ENCODE measurements at places on chromosomes 12 and 14. TPM values are rescaled to one million over a fixed set of nuclear protein-coding genes. Genes with fewer than 3 reads are reported as not detected.

DNA sequence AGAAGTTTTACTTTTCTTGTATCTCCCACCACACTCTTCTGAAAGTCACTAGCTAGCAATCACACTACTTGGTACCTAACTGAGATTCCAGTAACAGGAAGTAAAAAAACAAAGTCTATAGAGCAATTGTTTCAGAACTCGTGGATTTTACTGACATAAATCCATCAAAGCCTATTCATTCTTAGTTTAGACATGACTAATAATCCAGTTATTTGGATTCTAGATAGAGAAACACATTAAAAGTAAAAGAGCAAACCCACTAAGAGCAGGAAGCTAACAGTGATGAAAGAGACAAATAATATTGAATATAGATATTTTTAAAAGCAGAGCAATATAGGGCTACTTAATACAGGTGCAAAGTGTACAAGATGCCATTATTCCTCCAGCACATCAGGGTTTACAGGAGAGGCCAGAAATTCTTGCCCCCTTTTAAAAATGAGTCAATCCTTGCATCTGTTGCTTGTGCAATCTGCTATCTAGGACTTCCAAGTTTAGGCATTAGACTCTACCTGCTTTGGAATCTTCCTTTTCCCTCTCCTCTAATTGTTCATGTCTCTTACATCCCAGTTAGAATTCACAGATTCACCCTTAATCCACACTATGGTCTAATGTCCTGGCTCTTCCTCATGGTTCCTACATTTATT, 6.0 kb downstream of the HEATR5A start:
- DNase-seq, result no peak

DNA sequence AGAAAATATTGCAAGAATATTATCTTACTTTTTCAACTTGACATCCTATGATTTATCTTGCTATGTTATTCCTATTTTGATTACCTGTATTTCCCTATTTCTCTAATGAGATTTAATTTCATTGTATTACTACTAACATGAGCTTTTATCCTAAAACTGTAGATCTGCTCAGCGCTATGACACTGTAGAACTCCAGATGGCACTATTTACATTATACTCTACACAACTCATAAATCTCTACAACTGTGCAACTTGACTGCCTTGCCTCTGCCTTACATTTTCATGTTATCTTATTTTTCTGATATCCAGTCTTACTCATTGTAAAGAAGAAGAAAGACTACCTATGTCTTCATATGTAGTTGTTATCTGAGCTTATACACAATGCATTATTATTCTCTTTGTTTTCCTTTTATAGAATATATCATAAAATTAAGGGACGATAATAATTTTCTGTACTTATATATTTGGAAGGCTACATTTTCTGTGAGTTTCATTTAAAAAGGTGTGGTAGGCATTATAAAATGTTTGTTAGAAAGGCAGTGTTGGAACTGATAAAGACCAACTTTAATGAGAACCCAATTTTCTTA, 24.1 kb downstream of the NUP37 start:
- DNase-seq, result no peak

DNA sequence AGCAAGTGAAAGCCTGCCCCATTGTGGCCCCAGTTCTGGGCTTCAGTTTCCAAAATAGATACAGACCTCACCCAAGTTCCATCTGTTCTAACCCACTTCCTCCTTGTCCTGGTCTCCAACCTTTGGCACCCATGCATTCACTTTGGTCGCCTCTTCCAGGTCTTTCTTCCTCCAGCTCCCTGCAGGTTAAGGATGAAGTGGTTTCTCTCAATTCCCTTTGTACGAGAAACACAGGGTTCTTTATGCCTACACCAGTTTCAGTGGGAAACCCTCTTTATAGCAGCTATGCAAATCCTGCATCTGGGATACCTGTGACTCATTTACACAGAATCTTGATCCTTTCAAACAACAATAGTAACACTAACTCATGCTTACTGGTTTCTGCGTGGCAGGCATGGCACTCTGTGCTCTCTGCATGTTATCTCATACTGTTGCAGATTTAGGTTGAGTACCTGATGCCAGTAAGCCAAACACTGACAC, 110.6 kb upstream of the AMIGO2 start:
- no peak for DNase-seq

GRCh38 chr12:52946797-52947547, 1.9 kb upstream of the KRT18 start:
- no peak for DNase-seq

DNA sequence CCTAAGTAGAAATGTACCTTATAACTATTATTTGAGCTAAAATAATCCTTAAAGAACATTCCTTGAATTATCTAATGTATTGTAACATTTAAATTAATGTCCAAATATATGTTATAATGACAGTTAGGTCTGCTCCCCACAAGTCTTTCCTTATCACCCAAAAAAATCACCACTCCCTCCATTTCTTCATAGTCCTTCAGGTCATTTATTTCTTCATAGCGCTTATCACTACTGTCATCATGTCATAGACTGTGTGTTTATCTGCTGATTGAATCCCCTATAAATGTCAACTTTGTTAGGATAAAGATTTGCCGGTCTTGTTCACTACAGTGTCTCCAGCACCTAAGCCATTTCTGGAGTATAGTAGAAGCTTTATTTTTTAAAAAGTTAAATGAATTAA, 12.0 kb downstream of the LUM start:
- DNase-seq, result no peak

TEX52 gene
- 0.60 TPM for polyA plus RNA-seq

TSPAN9 gene
- 83.3 TPM for polyA plus RNA-seq

Data from renal pelvis (tissue), 12 donors.